Small intestine (tissue), 16 donors: ENCODE measurements at places on chromosomes 7 and 10. TPM values are rescaled to one million over a fixed set of nuclear protein-coding genes. Genes with fewer than 3 reads are reported as not detected.

GRCh38 chr7:150958597-150958996 lies 19.5 kb downstream of the KCNH2 start:
- no peak overlapping the region for H3K27ac ChIP-seq
- peaks cover 10% of the 10 kb centered on the region for H3K36me3 ChIP-seq
- H3K4me1 ChIP-seq: no peaks in the 10 kb centered on the region
- no peaks in the 10 kb centered on the region for H3K27me3 ChIP-seq
- no peak for DNase-seq

DNA sequence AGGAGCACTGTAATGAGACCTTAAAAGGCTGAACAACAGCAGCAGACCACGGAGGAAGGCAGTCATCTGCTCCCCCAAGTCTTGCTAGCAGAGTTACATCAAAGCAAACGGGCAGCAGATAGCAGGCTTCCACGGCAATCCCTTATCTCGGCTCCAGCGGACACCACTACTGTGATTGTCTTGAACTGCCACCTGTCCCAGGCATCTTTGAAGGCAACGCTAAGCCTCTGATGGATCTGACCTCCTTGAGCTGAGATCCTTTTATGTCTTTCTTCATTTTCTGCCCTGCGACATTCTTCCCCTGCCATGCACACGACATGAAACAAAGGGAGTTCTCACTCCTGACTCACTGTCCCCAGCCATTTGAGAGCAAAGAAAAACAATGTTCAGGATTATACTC lies 111.7 kb downstream of the GLI3 start:
- no peaks in the 10 kb centered on the region for H3K4me1 ChIP-seq
- H3K27ac ChIP-seq: no peak overlapping the region
- DNase-seq: no peak

Gene CLDN3
- polyA plus RNA-seq: 394 TPM

Gene LEP
- not detected for polyA plus RNA-seq
